ENCODE measurements at places on chromosomes 13 and 19.

DNA sequence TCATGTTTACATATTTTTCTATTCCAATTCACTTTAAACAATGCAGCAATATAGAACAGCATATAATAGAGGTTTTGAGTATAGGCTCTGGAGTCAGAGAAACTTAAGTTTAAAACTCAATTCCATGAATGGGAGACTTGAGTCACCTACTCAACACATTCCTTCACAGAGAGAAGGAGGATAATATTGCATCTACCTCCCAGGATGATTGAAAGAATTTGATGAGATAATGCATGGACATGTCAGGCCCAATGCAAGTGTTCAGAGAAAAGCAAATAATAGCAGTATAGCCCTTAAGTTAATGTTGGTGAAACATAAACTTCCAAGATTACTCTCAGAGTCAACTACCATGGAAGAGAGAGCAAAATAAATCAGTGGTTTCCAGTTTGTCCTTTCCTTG is 170.2 kb downstream of the DCLK1 start:
- no peak for DNase-seq

- no peak for DNase-seq
These were observed 647 bp downstream of the RNF225 start for GRCh38 chr19:58395979-58396627.

GRCh38 chr13:58843567-58843966 is 1212.0 kb downstream of the PCDH17 start:
- no peak for DNase-seq

- no peak for DNase-seq
These were observed 2.0 kb upstream of the ZIC2 start for GRCh38 chr13:99979453-99980200.

- DNase-seq, result no peak
These were observed 283.1 kb downstream of the MTUS2 start for GRCh38 chr13:29103065-29103800.

DNA sequence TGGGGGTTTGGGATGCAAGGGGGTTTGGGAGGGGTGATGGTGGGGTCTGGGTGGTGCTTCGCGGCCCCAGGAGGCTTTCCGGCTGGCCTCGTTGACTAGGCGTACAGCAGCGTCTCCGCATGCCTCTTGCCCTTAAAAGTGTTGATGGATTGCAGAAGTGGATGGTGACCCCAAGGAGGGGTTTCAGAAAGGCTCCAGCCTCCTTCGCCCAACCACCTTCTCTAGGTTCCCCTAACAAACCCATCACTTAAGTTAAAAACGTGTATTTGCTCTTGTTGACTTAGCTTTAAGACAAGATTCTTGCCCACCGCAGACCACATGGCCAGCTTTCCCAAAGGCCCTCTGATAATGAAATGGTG is 8.1 kb upstream of the TSHZ3 start:
- DNase-seq, result no peak

DNA sequence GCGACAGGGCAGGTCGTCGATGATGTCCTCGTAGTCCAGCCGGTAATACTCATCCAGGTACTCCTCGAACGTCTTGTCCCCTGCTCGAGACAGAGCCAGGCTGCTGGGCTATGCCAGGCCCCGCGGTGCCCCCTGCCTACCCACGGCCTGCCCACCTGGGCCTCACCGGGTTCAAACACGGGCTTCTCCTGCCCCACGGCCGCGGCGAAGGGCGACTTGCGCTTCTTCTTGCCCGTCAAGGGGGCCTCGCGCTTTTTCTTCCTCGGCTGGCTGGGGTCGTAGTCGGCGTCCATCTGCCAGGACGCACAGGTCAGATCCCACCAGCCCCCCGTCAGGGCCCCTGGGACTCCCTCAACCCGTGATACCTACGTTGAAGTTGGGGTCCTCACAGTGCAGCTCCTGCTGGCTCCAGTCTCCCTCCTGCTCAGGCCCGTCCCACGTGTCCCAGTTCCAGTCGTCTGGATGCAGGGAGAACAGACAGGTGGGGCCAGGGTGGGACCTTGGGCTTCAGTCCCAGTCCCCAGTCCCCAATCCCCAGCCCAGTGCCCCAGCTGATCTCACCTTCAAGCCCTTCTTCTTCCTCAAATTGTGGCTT is 8.1 kb downstream of the KRI1 start:
- no peak for DNase-seq

- DNase-seq, result no peak
These were observed 13.7 kb upstream of the SMARCA4 start for GRCh38 chr19:10946958-10947657.

DNA sequence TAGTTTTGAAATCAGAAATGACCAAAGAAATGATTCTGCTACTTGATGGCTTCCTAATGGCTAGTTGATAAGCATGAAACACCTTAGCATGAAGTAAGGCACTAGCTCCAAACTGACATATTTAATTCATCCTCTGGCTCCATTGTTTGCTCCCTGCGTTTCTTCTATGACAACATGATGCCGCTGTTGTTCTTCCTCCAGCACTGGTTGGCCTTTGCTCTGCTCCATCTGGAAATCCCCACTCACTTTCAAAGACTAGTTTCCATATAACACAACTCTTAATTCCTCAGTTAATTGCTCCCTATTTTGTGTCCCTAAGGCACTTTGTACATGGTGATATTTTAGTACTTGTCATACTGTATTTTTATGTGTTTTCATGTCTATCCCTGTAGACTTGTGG is 151.6 kb downstream of the GPC6 start:
- peak; percentile 1 for DNase-seq

DNA sequence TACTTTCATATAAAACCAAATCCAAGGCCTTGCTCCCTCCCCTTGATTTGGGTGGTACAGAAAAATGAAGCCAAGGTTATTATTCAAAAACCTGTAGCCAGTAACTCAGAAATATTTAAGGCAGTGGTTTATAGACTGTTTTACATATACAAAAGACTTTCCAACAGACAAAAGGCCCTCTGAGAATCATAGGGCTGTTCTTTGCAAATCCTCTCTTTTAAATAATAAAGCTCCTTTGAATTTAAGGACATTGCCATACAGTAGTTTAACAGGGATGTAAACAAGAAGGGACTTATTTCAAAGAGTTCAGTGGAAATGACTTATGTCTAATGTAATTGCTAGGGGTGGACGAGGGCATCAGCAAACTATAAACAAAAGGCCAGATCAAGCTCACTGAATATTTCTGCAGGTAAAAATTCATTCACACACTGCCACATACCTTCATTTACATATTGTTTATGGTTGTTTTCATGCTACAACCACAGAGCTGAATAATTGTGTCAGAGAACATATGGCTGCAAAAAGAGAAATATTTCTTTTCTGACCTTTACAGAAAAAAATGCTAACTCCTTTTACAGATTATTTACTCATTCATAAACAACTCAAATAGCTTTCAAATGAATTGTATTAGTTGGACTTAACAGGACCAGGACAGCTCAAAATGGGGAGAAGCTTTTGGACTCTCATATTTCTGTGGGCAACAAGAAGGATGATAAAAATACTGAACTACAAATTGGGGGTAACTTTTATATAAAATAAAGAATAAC is 665.6 kb downstream of the SLITRK1 start:
- DNase-seq, result no peak

DNA sequence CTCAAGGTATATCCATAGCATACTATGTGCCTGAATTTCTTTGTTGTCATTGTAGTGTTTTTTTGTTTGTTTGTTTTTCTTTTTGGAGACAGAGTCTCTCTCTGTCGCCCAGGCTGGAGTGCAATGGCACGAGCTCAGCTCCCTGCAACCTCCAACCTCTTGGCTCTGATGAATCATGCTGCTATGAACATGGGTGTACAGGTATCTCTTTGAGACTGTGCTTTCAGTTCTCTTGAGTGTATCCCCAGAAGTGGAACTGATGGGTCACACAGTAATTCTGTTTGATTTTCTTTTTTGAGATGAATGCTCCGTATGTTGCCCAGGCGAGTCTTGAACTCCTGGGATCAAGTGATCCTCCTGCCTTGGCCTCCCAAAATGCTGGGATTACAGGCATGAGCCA is 13.7 kb upstream of the SLC25A42 start:
- no peak for DNase-seq

Measured in NCI-H446 (cell line).